ENCODE measurements at places on chromosomes 5 and 9. TPM values are rescaled to one million over a fixed set of nuclear protein-coding genes. Genes with fewer than 3 reads are reported as not detected.

The HBEGF gene
- 12.0 TPM for total RNA-seq

The MVB12B gene
- 17.9 TPM for total RNA-seq

The NR2F1 gene
- 3.0 TPM for total RNA-seq

The OR1L1 gene
- not detected for total RNA-seq

The STK32A gene
- not detected for total RNA-seq

The FBP1 gene
- total RNA-seq: not detected

The ENG gene
- total RNA-seq: 29.9 TPM

The WNT8A gene
- not detected for total RNA-seq

The MPDZ gene
- 35.1 TPM for total RNA-seq

The MSANTD3 gene
- 52.9 TPM for total RNA-seq

The OR1Q1 gene
- not detected for total RNA-seq

The EHMT1 gene
- 115 TPM for total RNA-seq

The GNG10 gene
- 26.2 TPM for total RNA-seq

The SPINK4 gene
- not detected for total RNA-seq

The WNK2 gene
- 9.6 TPM for total RNA-seq

The PIP5KL1 gene
- total RNA-seq: 2.6 TPM

The PBX3 gene
- total RNA-seq: 3.5 TPM

The PCDHB13 gene
- total RNA-seq: 1.8 TPM

The LHX2 gene
- total RNA-seq: 0.26 TPM

The SHC3 gene
- 6.6 TPM for total RNA-seq

The RAB3C gene
- total RNA-seq: 0.07 TPM

The ACOT12 gene
- not detected for total RNA-seq

The SPATA31C1 gene
- total RNA-seq: not detected

The SLC25A2 gene
- total RNA-seq: 0.88 TPM

The CCDC152 gene
- 11.2 TPM for total RNA-seq

The PITX1 gene
- total RNA-seq: 1.8 TPM

The BRD8 gene
- total RNA-seq: 97.6 TPM

The NNT gene
- total RNA-seq: 71.6 TPM

The GRIA1 gene
- total RNA-seq: 1.5 TPM

The TRIM36 gene
- 16.8 TPM for total RNA-seq

The NPDC1 gene
- 81.4 TPM for total RNA-seq

The DOCK2 gene
- 2.2 TPM for total RNA-seq

The LCN9 gene
- total RNA-seq: not detected

The RPL37 gene
- total RNA-seq: 1,533 TPM

The TLX3 gene
- total RNA-seq: not detected

The CCDC192 gene
- not detected for total RNA-seq

The FCN2 gene
- total RNA-seq: not detected

The TRIM52 gene
- 7.9 TPM for total RNA-seq

The PCYOX1L gene
- total RNA-seq: 1.8 TPM

The DIRAS2 gene
- total RNA-seq: not detected

The PCDHB12 gene
- 5.1 TPM for total RNA-seq

Measured in A673 (cell line).